ENCODE measurements at places on chromosomes 3 and 15. TPM values are rescaled to one million over a fixed set of nuclear protein-coding genes. Genes with fewer than 3 reads are reported as not detected.
A peak's percentile ranks its signal among the peaks of the same experiment; 100 is the strongest.

Gene TUSC2
- polyA plus RNA-seq = 45.6 TPM

Gene FAM240A
- polyA plus RNA-seq = not detected

Gene CD86
- polyA plus RNA-seq = not detected

Gene SORD
- 81.8 TPM for polyA plus RNA-seq

GRCh38 chr3:123907720-123908119 is 23.6 kb upstream of the MYLK start:
- no peak for DNase-seq

DNA sequence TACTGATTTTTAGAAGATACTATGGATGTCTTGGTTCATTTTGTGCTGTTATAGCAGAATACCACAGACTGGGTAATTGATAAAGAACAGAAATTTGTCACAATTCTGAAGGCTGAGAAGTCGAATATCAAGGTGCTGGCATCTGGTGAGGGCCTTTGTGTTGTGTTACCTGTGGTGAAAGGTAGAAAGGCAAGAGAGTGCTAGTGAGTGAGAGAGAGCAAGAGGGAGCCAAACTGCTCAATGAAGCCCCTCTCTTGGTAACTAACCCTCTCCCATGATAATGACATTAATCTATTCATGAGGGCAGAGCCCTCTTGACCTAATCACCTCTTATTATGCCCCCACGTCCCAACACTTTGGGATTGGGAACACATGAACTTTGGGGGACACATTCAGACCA is 31.3 kb downstream of the PDCD6IP start:
- no peak for DNase-seq

DNA sequence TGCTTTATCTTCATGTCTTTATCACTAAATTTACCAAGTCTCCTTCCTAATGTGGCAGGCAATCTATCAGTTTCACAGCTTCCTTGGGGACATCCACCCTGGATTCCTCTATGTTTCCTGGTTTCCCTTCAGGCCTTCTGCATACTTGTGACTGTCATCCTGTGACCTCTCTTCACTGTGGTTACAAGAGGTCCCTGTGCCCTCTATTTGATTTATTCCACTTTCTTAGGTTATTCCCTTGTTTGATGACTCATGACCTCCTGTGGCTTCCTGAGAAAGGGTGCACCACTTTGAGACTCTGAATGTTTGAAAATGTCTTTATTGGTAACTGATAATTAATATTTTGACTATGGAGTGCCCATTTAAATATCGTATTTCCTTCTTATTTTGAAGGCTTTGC is 60.5 kb upstream of the KY start:
- no peak for DNase-seq

DNA sequence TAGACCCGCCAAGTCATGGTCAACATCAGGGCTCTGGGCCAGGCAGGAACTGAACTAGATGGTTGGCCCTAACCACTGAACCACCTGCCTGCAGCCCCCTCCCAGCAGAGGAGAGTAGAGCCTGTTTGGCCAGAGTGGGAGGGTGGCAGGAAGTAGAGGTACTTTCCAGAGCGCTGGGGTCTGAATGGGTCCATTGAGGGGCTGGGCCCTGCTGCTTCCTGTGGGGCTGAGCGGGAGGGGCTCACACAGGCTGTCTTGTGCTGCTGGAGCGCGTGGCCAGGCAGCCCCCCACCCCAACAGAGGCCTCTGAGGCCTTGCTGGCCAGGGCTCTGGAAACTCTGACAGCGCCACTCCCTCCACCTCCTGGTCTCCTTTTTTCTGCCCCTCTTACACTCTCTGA is 17.4 kb downstream of the CSPG4 start:
- DNase-seq = peak; percentile 46

DNA sequence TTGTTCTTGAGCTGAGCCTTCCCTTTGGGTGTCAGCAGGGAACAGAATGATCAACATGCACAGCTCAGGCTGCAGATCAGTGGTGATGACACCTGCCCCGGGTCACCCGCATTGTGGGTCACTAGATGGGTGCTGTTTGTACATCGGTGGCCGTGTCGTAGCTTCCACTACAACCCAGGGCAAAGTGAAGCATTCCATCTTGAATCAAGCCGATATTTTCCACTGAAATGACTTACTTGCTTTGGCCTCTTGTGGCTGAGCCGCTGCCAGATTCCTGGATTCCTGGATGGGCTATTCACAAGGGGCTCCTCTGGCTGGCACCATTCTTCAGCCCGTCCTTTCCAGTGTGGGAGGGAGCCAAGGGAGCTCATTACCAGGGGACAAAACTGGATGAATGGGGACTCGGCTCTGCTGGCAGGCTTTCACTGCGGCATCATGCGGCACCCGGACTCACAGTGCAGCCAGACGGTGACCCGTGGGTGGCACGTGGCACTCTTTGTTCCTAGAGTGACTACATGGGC is 65.6 kb downstream of the SLCO3A1 start:
- no peak for DNase-seq

GRCh38 chr15:32993285-32993684 is 201.2 kb downstream of the FMN1 start:
- DNase-seq = peak; percentile 11

- peak; percentile 73 for DNase-seq
Observed at GRCh38 chr15:63752075-63752684, 81.6 kb downstream of the HERC1 start.

GRCh38 chr3:153285194-153285641 is 123.2 kb downstream of the RAP2B start:
- DNase-seq = peak; percentile 28

Data from hepatocyte (in vitro differentiated cells).